Esophagus muscularis mucosa (tissue), 4 donors: ENCODE measurements at places on chromosomes 6 and 20. TPM values are rescaled to one million over a fixed set of nuclear protein-coding genes. Genes with fewer than 3 reads are reported as not detected.

DNA sequence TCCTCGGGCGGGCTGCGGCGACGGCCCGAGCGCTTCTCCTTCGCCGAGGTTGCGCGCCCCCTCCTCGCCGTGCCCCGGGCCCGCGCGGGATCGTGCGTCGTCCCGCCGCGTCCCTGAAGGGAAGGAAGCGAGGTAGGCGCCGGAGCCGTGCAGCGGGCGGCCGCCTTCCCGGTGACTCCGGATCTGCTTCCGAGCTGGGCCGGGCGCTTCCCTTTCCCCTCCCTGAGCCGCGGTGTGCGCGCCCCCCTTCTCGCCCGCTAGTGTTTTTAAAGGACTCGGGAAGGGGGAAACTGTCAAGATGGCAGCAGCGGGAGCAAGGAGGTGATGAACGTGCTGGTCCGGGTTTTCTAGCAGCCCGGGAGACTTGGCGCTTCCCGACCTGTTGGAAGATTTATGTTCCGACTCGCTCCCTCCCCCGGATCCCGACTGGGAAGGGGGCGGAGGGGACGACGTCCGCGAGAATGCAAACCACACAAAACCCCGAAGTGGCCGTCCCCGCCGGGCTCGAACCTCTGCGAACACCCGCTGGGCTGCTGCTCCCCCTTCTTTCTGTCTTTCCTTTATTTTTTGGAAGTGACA lies 744 bp upstream of the FOXO3 start:
- peak; percentile 94 for DNase-seq

Gene NHLRC1
- total RNA-seq: 1.2 TPM

- DNase-seq: no peak
Measured at GRCh38 chr20:59019217-59019616, at the start of gene TUBB1. Gene TUBB1 (plus strand): TSS chr20:59019429. CDS start chr20:59019523, 94 bp downstream.

DNA sequence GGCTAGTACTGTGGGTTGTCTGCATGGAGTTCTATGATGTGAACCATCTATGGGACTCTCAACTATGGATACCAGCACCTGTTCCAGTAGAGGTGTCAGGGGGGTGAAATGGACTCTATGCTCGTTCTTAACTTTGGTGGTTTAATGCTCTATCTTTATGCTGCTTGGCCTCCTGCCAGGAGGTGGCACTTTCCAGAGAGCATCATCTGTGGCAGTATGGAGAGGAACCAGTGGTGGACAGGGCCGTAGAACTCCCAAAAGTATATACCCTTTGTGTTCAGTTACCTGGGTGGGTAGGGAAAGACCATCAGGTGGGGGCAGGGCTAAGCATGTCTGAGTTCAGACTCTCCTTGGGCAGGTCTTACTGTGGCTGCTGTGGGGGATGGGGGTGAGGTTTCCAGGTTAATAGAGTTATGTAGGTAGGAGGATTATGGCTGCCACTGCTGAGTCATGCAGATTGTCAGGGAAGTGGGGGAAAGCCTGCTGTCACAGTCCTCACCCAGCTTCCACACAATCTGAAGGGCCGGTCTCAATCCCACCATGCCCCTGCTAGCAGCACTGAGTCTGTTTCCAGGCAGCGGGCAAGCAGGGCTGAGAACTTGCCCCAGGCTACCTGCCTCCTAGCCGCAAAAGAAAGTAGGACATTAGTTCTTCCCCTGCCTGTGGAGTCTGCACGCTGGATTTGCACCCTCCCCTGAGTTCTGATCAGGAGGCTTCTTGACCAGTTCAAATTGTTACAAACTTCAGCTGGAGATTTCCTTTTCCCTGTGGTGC lies 284.0 kb downstream of the KCNQ5 start:
- DNase-seq: no peak
